A172 (cell line): ENCODE measurements at places on chromosomes 5 and 9.

- DNase-seq: no peak
Measured at GRCh38 chr5:151328734-151329133, 18.6 kb downstream of the SLC36A2 start.

DNA sequence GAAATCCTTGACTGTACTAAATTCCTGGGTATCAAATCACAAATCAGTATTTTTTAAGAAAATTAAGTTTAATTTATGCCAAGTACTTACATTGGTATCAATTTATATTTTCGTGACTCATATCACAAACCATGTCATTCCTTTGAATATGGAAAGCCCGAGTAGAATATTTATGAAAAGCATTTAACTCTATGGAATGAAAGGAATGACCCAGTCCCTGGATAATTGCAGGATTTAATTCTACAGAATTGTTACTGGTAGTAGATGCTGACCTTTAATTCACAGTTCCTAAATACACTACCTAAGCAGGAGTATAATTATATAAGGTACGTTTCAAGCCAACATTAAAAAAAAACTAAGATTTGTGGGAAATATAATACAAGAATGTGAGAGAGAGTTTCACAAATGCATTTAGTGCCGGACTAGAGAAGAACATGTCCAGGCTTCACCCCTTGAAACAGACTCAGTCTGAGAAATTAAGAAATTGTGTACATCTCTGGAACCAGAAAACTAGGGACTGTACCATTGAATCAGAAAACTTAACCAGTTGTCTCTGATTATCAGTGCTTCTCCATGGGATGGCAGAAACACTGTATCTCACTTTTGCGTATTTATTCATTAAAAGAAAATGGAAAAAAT, 28.5 kb upstream of the PLPPR1 start:
- DNase-seq: no peak

DNA sequence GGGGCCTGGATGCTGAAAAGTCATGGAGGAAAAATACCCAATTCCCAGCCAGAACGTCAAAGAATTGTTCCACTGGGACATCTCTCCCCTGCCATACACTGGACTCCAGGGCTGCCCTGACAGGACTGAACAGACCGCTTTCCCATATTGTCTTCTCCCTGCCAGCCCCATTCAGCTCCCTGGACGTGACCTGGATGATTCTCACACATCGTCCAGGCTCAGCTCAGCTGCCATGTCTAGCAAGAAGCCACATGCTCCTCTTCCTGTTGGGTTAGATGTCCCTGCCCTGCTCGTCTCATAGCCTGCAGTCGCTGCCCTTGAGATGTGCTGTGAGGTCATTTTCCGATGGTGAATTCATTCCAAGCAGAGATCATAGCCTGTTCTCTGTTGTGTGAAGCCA, 37.4 kb downstream of the FOXI1 start:
- DNase-seq: no peak

DNA sequence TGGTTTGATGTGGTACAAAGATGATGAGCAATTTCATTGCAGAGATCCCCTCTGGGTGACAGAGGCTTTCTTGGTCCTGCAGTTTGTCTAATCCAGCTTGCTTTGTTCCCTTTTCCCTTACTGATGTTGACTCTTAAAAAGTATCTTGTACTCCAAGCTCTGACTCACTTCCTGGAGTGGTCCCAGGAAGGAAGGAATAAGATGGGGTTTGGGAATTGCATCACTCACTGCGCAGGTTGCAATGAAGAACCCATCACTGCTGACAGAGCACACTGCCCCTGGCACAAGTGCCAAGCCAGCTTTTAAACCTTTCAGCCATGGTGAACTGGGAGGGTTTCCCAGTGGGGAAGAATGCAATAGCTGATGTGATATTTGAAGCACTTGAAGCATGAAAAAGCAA, 662.2 kb upstream of the CTNND2 start:
- DNase-seq: peak; percentile 43

DNA sequence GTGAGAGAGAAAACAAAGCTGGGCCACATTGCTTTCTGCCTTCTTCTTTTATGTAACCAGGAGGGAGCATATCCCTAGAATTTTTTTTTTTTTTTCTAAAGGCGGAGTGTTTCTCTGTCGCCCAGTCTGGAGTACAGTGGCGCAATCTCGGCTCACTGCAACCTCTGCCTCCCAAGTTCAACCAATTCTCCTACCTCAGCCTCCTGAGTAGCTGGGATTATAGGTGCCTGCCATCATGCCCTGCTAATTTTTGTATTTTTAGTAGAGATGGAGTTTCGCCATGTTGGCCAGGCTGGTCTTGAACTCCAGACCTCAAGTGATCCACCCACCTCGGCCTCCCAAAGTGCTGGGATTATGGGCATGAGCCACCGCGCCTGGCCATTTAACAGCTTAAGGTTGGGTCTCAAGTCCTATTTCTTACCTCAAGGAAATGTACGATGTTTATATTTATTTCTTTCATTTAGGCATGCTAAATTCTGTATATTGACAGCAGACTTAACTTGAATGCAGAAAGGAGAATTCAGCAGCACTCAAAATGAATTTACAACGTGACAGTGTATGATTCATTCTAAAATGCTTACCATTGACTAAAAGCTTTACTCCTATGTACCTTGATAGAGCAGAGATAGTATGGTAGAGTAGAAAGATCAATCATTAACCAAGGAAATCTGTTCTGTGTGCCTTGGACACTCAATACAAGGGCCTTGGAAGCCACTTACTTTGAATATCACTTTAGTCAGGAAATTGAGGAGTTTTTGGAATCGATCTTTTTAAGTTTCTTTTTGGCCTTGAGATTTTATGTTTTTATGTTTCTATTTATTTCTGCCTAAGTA, 100.9 kb downstream of the F2RL2 start:
- no peak for DNase-seq
